HFFc6 (cell line): ENCODE measurements at places on chromosomes 13 and 19.
A peak's percentile ranks its signal among the peaks of the same experiment; 100 is the strongest.

- DNase-seq = no peak
These were observed 57.9 kb downstream of the GADD45B start for GRCh38 chr19:2533686-2534422.

- DNase-seq = no peak
These were observed 380.8 kb downstream of the KCNRG start for GRCh38 chr13:50396001-50396400.

DNA sequence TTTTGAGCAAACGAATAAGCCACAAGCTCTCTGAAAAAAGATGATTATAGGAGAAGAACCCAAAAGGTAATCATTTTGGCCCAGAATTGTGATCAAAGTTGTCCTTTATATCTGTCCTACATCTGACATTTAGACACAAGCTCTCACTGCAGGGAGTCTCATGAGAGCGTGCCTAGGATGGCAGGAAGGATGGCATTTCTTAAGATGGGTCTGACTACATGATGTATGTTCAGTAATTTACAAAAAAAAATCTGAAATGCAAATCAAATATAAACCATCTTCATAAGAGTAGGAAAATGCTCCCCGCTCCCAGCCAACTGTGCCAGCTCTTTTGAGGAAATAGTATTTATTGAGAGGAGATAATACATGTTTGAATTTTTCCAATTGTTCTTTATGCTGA, 81.0 kb upstream of the MBNL2 start:
- no peak for DNase-seq

- DNase-seq = peak; percentile 89
These were observed 1.1 kb downstream of the MIDN start for GRCh38 chr19:1249298-1249989.

GRCh38 chr13:28958018-28958417, 137.9 kb downstream of the MTUS2 start:
- no peak for DNase-seq

- DNase-seq = peak; percentile 17
These were observed 617 bp downstream of the SKA3 start for GRCh38 chr13:21175656-21176214.

GRCh38 chr19:53254411-53255341, at the start of gene ZNF677:
ZNF677 (minus strand) TSS chr19:53254873; CDS start chr19:53251550, 3,323 bp downstream.
- peak; percentile 65 for DNase-seq

- DNase-seq = no peak
These were observed 63.5 kb upstream of the ANKRD10 start for GRCh38 chr13:110978390-110978789.

- no peak for DNase-seq
These were observed 429.1 kb upstream of the ARGLU1 start for GRCh38 chr13:106996867-106997618.

- no peak for DNase-seq
These were observed 205.7 kb downstream of the MYO16 start for GRCh38 chr13:108835083-108835482.

DNA sequence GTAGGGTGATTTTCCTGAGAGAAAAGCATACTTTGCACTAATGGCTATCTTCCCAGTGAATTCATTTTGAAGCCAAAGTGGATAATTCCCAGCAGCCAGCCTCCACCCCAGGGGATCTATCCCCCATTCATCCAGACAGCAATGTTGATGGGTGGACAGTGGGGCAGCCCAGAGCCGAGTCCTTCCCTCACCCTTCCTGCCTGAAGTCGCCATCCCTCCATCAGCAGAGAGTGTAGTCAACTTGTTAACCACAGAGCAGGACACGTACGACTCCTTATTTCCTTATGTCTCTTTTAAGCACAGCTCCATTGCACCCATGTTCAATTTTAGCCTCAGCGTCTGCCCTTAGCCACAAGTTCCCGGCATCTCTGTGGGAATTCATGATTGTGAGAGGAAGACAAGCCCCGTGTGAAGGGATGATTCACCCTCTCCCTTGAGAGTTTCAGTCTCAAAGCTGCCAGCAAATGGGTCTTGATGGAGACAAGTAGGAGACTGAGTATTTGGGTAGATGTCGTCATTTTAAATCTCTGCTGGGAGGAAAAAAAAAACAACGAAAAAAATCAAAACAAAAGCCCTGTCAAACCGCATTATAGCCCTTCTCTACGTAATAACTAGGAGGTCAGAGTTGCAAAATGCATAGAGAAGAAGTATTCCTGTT, 58.3 kb upstream of the MEDAG start:
- DNase-seq = peak; percentile 87

DNA sequence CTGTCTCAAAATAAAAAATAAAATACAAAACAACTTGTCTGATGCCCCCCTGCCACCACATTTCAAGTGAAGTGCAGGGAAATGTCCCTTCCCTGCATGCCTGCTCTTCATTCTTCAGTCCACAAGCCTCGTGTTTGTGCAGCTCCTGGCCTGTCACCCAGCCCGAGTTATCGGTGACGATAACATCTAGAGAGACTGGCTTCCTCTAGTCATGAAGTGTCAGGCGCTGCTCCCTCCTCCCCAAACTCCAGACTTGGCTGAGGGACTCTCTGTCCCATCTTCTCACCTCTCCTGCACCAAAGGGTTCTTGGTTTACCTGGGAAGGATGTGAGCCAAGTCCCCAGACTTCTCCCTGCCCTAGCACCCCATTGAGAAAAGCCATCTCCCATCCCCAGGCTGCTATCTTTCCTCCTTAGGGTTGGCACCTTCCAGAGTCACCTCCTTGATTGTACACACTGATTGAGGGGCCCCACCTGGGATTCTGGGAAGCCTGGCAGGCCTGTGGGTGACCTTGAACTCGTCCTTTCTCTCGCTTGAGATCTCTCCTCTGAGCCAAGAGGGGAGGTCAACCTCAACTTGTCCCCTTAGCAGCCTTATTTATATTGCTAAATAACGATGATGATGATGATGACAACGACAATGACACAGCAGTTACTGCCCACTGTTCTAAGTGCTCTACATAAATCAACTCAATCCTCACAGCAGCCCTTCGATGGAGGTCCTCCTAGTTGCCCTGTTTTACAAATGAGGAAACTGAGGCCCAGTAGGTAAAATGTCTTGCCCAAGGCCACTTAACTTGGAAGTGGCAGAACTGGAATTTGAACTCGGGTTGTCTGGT, 13.1 kb upstream of the PLAUR start:
- DNase-seq = no peak

GRCh38 chr13:97226013-97226412, 3.9 kb downstream of the MBNL2 start:
- no peak for DNase-seq

DNA sequence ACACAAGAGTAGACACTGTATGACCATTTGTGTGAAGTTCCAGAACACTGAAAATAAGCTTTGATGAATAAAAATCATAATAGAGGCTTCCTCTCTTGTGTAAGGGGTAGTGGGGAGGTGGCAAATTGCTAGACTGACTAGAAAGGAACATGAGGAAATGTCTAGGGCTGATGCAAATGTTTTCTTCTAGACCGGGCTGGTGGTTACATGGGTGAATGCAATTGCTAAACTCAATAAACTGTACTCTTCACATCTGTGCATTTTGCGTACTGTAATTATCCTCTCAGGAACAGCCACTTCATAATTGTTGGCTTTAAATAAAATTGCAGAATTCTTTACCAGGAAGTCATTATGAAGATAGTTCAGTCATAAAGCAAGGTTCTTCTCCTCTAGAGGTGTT, 5.2 kb upstream of the KBTBD7 start:
- no peak for DNase-seq

- no peak for DNase-seq
These were observed 174.7 kb downstream of the MZT1 start for GRCh38 chr13:72552731-72553130.

DNA sequence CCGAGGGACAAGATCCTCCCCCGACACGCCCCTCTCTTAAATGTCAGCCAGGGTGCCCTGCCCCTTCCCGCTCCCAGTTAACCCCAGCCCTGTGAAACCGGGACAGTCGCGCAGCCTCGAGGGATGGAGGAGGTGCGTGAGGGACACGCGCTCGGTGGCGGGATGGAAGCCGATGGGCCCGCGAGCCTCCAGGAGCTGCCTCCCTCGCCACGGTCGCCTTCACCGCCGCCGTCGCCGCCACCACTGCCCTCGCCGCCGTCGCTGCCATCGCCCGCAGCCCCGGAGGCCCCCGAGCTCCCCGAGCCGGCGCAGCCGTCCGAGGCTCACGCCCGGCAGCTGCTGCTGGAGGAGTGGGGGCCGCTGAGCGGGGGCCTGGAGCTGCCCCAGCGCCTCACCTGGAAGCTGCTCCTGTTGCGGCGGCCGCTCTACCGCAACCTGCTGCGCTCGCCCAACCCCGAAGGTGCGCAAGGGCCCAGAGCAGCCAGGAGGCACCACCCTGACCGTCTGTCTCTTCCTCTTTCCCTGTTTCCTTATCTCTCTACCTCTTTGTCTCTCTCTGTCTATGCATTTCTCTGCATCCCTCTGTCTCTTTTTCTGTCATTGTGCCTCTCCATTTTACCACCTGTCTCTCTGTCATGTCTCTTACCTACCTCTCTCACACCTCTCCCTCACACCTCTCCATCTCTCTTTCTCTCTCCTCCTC, at the start of gene NCCRP1:
TSS of gene NCCRP1 (plus strand) at position 105 of the 703 bp plus-strand sequence. CDS start at position 124, 19 bp downstream.
- DNase-seq = no peak

GRCh38 chr13:51832471-51833152, 12.4 kb downstream of the TMEM272 start:
- DNase-seq = peak; percentile 5

DNA sequence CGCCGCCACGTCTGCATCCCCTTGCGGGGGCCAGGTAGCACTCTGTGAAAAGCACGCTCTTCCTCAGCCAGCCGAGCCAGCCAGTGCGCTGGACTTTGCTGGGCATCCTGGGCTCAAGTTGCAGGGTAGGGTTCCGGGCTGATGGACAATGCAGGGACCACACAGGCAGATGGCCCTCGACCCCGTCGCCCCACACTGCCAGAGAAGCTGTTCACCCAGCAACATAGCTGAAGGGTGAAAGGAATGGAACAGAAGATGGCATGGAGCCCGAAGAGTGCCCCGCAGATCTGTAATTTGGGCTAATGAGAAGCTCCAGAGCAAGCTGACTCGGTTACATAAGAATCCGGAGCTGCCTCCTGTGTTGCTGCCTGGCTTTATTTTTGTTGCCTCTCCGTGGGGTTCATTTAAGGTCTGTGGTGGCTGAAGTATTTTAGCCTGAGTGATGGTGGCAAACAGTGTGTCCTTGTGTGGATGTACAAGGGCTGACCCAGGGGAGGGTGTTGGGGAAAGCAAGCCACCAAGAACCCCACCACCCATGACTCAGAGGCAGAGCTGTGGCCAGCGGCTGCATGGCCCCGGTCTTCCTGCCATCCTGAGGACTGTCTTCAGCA, 105.8 kb downstream of the SOX1 start:
- DNase-seq = no peak

DNA sequence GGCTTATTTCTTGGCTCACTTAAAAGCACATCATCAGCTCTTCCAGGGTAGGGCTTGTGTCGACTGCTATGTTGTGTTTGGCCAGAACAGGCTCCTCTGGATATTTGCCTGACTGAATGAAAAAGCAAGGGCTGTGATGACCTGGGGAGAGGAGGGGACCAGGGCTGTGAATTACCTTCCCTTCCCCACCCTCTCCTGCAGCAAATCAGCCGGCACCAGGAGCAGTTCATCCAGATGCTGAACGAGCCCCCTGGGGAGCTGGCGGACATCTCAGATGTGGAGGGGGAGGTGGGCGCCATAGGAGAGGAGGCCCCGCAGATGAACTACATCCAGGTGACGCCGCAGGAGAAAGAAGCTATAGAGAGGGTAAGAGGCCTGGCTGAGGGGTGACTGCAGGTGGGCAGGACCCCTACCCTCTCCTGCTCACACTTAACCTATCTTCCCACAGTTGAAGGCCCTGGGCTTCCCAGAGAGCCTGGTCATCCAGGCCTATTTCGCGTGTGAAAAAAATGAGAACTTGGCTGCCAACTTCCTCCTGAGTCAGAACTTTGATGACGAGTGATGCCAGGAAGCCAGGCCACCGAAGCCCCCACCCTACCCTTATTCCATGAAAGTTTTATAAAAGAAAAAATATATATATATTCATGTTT, 4.4 kb downstream of the GADD45GIP1 start:
- DNase-seq = peak; percentile 81

DNA sequence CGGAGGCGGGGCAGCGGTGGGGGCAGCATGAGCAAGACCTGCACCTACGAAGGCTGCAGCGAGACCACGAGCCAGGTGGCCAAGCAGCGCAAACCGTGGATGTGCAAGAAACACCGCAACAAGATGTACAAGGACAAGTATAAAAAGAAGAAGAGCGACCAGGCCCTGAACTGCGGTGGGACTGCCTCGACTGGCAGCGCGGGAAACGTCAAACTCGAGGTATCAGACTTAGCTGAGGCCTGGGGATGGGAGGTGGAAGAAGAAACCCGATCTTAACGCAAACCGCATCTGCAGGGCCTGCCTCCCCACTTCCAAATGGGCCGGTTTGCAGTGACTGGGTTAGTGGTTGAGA, 693 bp downstream of the RFXAP start:
- DNase-seq = no peak

DNA sequence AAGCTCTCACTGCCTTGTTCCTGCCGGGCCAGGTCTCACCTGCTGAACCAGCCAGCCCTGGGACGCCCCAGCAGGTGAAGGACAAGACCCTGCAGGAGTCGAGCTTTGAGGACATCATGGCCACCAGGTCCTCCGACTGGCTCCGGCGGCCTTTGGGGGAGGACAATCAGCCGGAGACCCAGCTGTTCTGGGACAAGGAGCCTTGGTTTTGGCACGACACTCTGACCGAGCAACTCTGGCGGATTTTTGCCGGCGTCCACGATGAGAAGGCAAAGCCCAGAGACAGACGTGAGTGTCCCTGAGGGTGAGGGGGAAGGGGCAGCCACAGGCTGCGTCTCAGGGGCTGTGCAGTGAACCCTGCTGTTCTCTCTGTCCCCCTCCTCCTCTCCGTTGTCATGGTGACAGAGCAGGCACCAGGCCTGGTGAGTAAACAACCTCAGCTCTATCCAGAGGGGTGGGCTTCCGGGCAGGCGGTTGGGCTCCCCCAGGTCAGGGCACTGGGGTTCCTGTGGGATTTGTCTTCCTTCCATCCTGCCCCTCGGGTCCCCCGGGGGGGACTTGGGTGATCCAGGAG, 9.7 kb downstream of the TLE6 start:
- DNase-seq = no peak

- DNase-seq = no peak
These were observed 45.0 kb upstream of the LRCH1 start for GRCh38 chr13:46507981-46508380.

GRCh38 chr19:34236035-34236987, 18.0 kb upstream of the GARRE1 start:
- DNase-seq = no peak

DNA sequence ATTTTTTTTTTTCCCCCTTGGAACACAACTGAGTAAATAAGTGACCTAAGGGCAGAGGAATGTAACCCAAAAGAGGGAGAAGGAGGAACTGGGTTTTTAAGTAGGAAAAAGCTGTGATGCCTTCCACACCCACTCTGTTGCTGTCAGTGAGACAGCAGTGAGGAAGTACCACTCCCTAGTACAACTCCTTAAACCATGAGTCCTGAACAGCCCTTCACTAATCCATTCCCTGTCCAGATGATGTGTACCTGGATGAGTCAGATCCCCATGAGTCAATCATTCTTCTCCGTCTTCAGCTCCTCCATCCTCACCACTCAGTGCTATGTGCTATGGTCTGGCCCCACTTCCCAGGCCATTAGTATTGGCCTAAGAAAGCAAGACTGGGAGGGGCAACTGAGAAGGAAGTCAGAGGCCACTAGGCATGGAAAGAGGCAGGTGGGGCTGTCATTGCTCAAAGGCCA, 12.9 kb upstream of the CXCL17 start:
- no peak for DNase-seq
